ENCODE measurements at places on chromosomes 12 and 14.

DNA sequence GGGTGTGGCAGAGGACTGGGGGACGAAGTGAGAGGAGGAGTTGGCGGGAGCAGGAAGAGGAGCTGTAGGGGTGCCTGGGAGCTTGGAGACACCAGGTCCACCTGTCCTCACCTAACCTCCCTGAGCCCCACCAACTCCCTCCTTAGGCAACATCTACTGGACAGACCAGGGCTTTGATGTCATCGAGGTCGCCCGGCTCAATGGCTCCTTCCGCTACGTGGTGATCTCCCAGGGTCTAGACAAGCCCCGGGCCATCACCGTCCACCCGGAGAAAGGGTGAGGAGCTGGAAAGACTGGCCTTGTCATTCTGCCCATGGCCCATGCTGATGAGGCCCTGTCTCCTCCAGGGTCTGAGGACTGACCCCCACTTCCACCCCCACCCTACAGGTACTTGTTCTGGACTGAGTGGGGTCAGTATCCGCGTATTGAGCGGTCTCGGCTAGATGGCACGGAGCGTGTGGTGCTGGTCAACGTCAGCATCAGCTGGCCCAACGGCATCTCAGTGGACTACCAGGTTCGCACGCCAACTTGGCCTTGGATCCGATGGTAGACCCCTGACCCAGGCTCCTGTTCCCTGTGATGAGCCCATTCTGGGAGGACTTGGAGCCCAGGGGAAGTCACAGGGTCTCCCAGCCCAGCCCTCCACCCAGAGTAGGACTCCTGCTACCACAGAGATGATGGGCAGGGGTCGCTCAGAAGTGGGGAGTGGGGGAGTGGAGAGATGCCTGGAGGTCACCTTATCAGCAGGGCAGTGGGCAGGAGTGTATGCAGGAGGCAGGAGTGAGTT, 32.5 kb upstream of the NXPH4 start:
- no peak for DNase-seq

- DNase-seq, result no peak
Measured at GRCh38 chr12:55788546-55788945, 29.0 kb downstream of the SARNP start.

DNA sequence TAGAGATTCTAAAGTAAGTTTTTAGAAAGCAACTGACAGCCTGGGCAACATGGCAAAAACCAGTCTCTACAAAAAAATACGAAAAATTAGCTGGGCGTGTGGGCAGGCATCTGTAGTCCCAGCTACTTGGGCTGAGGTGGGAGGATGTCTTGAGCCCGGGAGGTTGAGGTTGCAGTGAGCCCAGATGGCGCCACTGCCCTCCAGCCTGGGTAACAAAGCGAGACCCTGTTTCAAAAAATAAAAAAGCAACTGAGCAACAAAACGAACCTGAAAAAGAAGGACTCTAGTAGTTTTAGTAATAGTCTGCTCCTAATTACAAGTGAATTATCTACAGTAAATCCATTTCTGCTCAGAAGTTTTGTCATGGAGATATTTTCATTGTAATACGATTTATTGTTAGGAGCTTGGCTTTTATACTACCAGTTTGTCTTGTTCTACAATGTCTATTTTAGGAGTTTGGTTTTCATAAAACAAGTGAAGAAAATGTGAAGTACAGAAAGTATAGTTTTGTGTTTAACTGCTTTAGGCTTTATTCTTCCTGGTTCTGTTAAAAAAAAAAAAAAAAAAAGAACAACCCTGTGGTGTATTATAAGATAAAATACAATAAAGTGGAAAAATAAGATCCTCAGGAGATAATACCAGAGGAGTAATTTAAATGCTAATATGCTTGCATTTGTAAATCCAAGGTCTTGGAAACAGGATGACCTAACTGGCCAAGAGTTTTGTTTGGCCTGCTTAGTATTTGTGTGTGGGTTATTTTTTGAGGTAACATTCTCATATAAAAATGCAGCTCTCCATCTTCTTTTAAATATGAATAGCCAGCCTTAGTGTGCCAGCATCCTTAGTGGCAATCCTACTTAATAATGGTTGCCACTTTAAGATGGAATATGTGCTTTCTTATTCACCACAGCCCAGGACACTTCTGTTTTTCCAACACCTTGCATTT, 2.8 kb downstream of the TMX1 start:
- DNase-seq, result no peak

- peak; percentile 13 for DNase-seq
Measured at GRCh38 chr12:88237954-88238353, 95.8 kb downstream of the TMTC3 start.

DNA sequence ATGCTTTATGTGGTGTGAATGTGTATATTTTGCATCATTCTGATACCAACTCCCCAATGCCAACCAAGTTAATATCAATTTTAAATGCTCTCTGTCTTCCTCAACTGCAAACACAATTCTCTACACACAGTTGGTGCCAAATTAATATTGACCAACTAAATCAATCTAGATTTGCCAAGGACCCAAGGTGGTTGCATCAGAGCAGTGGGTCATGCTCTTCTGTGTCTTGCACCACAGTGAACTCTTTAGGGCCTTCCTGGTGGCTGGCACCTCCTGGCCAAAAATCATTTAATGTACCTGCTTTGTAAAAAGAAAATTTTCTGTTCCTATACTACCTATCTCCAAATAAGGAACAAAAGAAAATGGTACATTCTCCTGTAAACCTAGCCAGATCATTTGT, 14.1 kb downstream of the COQ10A start:
- no peak for DNase-seq

DNA sequence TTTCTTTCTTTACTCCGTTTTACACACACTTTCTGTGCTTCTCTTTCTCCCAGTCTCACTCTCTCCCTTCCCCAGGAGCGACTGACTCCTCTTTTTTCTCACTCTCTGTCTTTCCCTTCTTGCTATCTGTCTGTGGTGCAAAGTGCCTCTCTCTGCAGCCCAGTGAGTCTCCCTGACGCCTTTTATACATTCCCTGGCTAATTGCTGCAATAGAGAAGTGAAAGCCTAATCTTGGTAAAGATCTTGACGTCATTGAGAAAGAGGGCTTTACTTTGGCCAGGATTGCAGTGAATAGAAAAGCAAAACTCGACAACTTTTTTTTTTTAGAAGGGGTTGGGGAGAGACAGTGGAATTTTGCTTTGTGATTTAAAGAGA, 706 bp upstream of the DIO2 start:
- no peak for DNase-seq

- DNase-seq, result no peak
Measured at GRCh38 chr14:102418853-102419240, 56.1 kb downstream of the TECPR2 start.

- DNase-seq, result no peak
Measured at GRCh38 chr14:68521961-68522509, 270.8 kb downstream of the ZFP36L1 start.

- DNase-seq, result no peak
Measured at GRCh38 chr14:89673512-89674225, 256.6 kb upstream of the FOXN3 start.

DNA sequence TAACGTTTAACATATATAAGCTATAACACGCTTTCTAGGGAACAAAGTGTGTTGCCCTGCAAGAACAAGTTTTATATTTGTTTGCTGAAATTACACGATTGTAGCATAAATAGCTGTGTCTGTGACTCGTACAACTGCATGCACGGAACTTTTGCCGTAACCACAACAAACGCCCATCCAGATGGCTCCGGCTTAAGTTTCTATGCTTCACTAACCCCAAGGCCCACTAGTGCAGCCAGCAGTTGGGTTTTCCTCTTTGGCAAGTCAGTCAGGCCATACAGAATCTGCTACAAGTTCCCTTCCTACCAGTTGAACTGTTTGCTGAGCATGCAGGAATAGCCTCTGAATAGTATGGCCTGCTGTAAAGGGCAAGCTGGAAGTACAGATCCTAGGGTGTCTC, 12.1 kb downstream of the CSRP2 start:
- DNase-seq, result no peak

DNA sequence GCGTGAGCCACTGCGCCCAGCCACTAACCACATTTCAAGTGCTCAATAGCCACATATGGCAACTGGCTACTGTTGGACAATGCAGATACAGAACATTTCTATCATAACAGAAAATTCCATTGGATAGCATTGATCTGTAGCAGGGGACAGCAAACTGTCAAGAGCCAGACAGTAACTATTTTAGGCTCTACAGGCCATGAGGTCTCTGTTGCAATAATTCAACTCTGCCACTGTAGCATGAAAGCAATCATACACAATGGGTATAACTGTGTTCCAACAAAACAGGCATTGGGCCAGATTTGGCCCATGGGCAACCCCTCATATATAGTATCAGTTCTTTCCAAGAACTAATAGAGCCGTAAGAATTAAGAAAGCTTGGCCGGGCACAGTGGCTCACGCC, 8.0 kb downstream of the CSRNP2 start:
- DNase-seq, result no peak

DNA sequence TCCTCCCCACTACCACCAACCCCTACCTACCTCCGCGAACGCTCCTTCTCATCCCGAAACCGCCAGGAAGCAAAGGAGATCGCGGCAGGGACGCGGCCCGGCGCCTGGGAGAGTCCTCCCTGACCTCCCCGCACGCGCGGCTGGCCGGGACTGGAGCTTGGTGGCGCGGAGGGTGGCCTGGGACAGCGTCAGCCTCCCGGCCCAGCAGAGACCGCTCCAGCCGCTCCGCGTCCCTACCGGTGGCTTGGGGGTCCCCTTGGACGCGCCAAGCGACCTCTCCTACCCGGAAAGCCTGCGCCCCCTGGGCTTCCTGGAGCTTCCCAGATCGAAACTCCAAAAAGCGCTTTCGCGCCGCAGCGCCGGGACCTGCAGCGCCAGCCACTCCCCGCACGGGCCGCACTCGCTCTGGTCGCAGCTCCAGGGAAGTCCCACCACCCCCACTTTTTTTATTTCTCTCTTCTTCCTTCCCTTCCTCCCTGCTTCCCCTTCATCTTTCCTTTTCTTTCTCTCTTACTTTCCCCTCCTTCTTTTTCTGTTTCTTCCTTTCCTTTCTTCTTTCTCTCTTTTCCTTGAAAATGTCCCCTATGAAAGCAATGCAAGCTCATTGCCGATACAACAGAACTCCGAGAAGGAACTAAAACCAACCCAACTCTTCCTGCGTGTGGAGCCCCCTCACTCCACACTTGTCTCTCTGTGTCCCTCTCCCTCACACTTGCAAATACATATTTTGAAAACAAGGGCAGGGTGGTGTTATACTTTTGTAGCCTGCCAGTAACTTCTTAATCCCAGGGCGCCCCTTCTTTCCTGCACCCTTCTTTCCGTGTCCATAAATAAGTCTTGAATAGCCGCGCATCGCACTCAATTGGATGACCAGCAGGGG, 3.8 kb downstream of the DIO3 start:
- DNase-seq, result no peak

DNA sequence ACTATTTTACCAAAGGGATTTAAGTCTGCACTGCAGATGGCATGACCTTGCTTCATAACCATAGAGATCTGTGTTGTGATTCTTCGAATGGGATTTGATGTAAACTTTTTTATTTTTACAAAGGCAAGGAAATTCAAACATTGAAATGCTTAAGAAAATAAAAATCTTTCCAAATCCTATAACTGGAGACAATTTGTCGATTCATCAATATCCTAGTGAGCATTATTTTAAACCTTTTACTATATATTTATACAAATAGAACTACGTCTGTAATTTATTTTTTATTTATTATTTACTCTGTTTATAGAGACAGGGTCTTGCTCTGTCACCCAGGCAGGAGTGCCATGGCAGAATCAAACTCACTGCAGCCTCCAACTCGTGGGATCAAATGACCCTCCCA, 14.3 kb upstream of the SCAF11 start:
- no peak for DNase-seq

GRCh38 chr12:59389968-59390576, 205.8 kb upstream of the SLC16A7 start:
- DNase-seq, result no peak
